Urothelium cell line (cell line): ENCODE measurements at places on chromosomes 2 and 18.

GRCh38 chr2:28958689-28959088 lies 22.4 kb upstream of the TOGARAM2 start:
- peak; percentile 76 for DNase-seq

DNA sequence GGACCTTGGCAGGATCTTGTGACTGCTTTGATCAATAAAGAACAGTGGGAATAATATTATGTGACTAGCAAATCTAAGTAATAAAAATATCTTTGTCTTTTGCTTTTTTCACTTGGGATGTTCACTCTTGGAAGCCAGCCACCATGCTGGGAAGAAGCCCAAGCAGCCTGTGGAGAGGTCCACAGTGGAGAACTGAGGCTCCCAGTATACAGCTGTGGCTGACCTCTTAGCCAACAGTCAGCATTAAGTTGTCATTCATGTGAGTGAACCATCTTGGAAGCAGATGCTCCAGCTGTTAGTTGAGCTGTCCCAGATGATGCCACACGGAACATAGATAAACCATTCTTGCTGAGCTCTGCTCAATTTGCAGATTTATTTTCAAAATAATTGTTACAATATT lies 160.0 kb downstream of the OSR1 start:
- DNase-seq = no peak

DNA sequence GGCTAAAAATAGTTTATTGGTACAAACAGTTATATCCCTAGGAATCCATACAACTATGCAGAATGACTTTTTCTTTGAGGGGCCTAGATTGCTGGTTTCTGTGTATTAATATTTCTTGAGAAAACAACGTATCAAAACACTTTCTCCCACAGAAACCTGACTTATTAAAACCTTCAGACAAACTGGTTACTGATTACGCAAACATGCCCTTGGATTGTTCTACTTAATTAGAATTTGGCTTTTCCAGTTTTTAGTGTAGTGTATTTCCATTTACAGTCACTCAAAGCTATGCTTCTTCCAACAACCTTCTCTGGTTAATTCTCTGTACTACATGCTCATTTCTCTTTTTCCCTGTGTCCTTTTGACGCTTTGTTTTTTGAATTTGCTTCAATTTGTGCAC lies 20.0 kb downstream of the VAPA start:
- DNase-seq = no peak

DNA sequence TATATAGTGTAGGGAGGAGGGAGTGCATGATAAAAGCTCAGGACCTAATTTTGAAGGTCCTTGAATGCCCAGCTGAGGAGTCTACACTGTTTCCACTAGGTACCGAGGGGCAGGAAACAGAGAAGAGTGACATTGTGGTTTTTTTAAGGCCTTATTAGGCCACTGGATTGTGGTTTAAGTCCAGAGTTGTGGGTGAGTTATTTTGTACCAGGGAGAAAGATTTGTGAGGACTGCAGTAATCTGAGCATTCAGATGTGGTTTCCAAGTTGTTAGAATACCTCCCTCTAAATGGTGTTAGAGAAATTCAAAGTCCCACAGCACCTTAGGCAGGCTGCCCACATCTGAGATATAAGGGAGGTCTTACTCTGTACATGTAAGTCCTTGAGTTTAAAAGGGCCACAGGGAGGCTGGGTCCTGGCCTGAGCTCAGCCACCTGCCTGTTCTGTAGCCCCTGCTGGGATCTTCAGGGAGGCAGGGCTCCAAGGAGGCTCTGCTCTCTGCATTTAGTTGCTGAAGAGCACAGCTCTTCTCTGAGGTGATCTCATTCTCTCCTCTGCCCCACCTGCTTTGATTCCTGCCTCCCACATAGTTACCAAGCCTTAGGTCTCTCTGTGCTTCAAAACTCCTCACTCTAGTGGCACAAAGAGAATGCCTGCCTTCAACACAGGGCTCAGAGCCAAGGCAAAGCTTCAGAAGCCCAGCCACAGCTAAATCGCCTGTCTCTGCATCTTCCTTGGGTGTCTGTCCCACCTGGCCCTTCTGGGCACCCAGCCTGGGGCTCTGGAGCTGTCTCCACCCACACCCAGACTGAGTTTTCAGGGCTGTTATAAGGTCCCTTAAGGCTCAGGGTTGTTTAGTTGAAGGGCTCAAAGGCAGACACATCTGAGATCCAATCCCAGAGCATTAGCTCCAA lies 88.1 kb downstream of the VSNL1 start:
- DNase-seq = peak; percentile 50

DNA sequence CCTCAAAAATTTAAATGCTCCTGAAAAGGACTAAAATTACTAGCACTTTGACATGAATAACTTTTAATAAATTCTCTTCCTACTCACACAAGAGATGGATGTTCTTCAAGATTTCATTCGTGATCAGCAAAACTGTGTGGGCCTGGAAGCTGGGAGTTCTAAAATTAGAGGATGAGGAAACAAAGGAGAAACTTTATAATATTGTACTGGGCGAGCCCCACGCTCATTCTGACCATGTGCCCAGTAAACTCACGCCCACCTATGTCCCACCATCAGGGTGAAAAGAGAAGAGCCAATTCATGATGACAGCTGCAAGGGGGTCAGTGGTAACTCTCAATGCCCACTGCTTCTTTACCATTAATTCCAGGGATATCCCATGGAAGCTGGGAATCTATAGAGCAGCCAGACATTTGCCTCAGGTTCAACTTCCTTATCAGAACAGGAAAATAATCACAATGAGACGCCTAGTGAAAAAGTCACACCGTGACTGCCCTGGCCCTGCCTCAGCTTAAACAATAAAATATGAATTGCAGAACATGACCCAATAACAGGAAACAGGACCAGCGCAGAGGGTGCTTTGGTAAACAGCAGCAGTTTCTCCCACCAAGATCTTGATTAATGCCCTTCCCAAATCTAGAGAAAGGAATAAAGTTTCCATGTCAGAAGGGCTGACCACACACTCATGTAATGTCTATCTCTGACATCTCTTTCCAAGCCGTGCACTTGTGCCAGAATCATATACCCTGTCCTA lies 438.6 kb downstream of the TXNL1 start:
- DNase-seq = no peak

DNA sequence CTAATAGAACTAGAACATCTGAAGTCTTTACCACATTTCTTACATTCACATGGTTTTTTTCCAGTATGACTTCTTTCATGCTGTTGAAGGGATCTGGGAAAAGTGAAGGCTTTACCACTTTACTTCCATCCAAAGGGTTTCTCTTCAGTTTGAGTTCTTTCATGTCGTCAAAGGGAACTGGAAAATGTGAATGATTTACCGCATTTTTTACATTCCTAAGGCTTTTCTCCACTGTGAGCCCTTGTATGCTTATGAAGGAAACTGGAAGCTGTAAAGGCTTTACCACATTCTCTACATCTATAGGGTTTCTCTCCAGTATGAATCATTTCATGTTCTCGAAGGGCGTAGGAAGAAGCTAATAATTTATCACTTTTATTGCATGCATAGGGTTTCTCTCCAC lies 46.7 kb downstream of the NBEAL1 start:
- DNase-seq = no peak

GRCh38 chr2:120546048-120546864 lies 189.4 kb upstream of the GLI2 start:
- DNase-seq = peak; percentile 92

- DNase-seq = no peak
These were observed 12.3 kb upstream of the CNGA3 start for GRCh38 chr2:98333922-98334321.

- DNase-seq = no peak
These were observed 4.4 kb upstream of the CHRNG start for GRCh38 chr2:232534940-232535651.

DNA sequence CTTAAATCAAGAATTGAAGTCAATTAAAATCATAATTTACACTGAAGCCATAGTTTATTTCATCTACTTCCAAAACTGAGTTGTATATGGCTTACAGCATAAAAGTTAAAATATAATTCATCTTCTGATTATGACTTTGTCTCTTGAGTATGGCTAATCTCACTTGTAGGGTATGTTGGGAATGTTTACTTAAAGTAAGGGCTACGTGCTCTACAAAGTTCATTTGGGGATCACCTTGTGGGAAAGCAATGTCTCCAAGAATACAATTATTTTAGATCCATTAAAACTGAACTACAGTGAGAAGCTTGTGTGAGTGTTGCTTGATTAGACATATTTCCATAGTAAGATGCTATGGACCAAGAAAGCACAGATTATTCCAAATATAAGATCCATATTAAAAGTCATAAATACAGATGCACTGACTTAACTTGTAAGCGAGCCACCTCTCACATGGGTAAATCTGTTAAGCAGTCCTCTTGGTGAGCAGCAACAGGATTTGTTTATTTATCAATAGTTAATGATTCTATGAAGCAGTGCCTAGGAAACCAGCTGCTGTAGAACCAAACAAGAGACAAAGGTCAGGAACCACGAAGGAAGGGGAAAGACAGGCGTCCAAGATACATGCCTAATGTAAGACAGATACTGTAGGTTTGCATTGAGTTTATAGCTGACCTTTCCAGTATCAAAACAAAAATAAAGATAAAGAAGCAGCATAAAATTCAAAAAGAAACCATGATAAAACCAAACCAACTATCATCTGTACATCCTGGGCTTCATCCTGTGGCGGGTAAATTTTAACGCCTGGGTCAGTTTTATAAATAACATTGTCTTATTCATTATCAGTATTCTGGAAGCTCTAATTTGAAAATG lies 24.8 kb downstream of the DSG4 start:
- no peak for DNase-seq

- DNase-seq = no peak
These were observed 42.5 kb upstream of the ASAP2 start for GRCh38 chr2:9164112-9164608.

GRCh38 chr2:149527998-149528755 lies 59.4 kb downstream of the MMADHC start:
- DNase-seq = no peak

- DNase-seq = no peak
These were observed 79.6 kb downstream of the EFEMP1 start for GRCh38 chr2:55843994-55844345.

- DNase-seq = no peak
These were observed 12.0 kb upstream of the SRBD1 start for GRCh38 chr2:45623098-45623497.

DNA sequence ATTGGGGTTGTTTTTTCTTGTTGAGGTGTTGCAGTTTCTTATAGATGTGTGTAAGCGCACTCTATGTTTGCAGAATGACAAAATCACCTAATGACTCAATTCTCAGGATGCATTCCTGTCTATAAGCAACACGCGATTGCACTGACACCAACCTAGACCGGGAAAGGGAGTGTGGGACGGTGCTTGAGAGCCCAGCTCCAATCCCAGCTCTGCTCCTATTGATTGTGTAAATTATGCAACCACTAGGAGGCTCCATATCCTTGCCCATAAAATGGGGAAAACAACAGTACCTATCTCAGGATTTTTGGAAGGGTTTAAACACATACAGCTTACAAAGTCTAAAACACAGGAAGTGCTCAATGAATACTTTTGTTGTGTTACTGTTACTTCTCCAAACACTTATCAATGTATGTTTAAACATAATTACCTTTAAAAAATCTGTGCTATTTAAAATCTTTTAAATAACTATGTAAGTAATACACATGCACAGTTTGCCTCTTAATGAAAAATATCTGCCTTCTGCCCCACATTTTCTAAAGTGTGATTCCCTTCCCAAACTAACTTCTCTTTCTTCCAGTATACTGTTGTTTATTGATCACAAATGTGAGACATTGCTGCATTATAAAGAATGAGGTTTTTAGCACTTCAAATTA lies 132.5 kb downstream of the SPHKAP start:
- DNase-seq = peak; percentile 70

- peak; percentile 53 for DNase-seq
These were observed 1.1 kb downstream of the MEMO1 start for GRCh38 chr2:32009516-32010256.

DNA sequence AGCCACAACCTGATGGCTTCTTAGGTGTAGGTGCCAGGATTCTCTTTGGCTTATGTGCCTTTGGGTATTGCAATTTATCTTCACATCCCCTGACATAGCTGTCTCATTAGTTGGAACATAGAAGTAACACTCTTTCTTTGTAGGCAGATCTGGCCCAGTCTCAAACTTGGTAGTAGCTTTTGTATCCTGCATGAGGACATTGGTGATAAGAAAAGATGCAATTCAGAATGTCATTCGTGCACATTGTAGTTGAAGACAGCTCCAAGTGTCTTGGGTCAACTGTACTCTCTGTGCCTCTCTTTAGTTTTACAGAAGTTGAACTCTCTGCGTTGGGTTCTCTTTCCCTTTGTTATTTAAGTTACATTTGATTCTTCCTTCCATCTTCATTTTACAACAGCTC lies 69.6 kb upstream of the BCL11A start:
- no peak for DNase-seq

DNA sequence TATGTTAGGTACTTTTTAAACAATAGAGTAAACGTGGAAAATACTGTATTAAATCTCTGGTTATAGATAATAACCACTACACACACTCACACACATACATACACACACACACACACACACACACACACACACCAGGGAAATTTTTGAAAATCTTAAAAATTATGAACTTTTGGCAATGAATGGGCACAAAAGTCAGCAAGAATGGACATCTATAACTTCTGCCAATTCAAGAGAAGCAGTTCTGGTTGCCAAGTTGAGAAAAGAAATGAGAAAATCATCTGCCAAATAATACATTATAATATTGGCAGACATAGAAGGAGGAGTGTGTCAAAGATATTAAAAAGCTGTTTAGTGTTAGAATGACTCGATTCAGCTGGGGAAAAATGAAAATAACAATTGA lies 42.9 kb upstream of the TMEM178A start:
- no peak for DNase-seq

DNA sequence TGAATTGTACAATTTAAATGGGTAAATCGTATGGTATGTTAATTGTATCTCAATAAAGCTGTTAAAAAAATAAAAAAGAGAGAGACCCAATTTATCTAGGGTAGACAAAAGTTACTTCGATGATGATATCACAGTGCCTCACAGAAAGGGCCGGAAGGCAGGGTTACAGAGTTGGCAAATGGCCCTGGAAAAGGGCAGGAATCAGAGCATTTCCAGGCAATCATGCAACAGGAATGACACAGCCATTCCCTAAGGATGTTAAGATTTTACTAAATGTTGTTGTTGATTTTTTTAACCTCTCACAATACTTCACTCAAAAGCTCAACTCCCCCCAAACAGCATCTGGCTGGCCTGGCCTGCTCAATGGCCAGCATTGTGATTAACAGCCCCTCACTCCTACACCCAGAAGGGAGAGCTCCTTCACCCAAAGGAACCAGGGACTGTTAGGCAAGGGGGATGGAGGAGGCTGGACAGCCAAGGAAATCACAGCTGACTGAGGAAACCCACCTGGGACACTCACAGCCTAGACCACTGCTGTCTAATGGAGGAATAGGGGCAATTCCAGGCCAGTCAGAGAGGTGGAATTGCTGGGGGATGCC lies 7.7 kb upstream of the SP100 start:
- DNase-seq = no peak

- DNase-seq = no peak
These were observed 131.4 kb downstream of the VWC2L start for GRCh38 chr2:214542295-214542694.

- no peak for DNase-seq
These were observed 769.9 kb downstream of the TSN start for GRCh38 chr2:122525336-122525735.

- DNase-seq = no peak
These were observed 1.5 kb downstream of the MTA3 start for GRCh38 chr2:42569883-42570282.

DNA sequence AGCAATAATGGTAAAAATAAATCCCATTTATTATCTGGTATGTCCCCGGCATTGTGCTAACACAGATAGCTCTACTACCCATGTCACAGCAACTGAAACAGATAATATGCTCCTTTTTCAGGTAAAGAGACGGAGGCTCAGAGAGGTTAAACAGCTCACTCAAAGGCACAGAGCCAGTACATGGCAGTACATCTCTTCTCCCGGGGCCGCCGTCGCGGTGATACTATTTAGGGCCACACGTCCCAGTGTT lies 693 bp upstream of the PDK1 start:
- no peak for DNase-seq
